ENCODE measurements at places on chromosomes 7 and 10. TPM values are rescaled to one million over a fixed set of nuclear protein-coding genes. Genes with fewer than 3 reads are reported as not detected.

SPDYE5 gene
- 2.0 TPM for polyA plus RNA-seq

DNA sequence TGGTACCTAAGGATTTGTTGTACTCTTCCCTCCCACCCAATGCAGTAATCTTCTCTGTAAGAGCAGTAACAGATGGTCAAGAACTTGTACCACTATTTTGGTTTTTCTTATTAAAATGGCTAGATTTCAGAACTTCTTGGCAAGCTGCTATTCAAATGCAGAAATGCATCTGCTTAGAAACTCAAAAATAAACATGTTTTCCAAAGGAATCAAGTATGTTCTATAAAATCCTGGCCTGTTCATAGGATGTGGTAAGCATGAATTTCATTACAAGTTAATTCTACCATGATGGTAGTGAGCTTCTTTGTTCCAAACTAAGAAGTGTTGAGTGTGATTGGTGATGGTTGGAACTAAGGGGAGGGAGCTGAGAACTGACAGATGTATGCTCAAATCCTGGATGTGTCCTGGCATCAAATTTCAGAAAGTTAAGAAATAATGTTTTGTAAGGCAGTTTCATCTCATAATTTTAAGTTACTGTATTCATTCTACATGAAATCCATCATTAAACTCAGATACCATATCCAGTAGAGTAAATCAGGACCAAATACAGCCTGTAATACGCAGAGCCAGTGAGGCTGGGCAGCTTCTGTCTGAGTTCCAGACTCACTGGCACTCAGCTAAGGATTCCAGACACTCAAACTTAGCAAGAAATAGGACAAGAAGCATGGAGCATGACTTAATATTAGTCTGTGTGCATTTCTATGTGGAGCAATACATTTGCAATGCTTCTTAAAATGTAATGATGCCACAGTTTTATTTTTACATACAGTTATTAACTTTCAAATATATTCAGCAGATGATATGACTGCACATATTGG lies 119.6 kb downstream of the TES start:
- no peak overlapping the region for H3K27ac ChIP-seq
- no peaks in the 10 kb centered on the region for H3K4me1 ChIP-seq
- H3K4me3 ChIP-seq: no peak overlapping the region
- H3K36me3 ChIP-seq: no peaks in the 10 kb centered on the region

GRCh38 chr10:12397941-12398340 lies 48.6 kb downstream of the CAMK1D start:
- H3K4me1 ChIP-seq: no peaks in the 10 kb centered on the region
- H3K27ac ChIP-seq: no peak overlapping the region
- no peaks in the 10 kb centered on the region for H3K27me3 ChIP-seq
- DNase-seq: no peak
- no peaks in the 10 kb centered on the region for H3K36me3 ChIP-seq

- peaks cover 4% of the 10 kb centered on the region for H3K27me3 ChIP-seq
- no peak for DNase-seq
- H3K27ac ChIP-seq: no peak overlapping the region
- no peaks in the 10 kb centered on the region for H3K36me3 ChIP-seq
- no peaks in the 10 kb centered on the region for H3K4me1 ChIP-seq
Measured at GRCh38 chr7:108613147-108613948, 43.7 kb downstream of the DNAJB9 start.

DNA sequence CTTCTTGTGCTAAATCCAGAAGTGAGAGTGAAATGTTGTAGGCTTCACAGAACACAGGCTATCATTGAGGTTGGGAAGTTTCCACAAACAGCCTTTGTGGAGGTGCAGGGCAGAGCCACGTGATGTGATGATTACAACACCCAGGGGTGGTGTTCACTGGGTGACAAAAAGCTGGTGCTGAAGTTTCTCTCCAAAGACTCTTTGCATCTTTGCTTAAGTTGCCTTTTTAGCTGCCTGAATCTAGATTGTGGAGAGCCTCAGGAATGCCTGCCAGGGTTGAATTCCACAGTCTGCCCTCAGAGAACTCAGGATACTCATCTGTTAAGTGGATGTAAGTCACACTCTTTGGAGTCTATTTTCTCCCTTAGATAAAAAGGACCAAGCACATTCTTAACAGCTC lies 56.3 kb downstream of the PLXNA4 start:
- no peaks in the 10 kb centered on the region for H3K36me3 ChIP-seq
- H3K27me3 ChIP-seq: no peaks in the 10 kb centered on the region
- H3K4me1 ChIP-seq: no peaks in the 10 kb centered on the region
- H3K27ac ChIP-seq: no peak overlapping the region

- no peaks in the 10 kb centered on the region for H3K27me3 ChIP-seq
- peaks cover 2% of the 10 kb centered on the region for H3K4me1 ChIP-seq
- peak; percentile 42 for DNase-seq
Measured at GRCh38 chr7:70698219-70698832, 433.6 kb upstream of the GALNT17 start.

DNA sequence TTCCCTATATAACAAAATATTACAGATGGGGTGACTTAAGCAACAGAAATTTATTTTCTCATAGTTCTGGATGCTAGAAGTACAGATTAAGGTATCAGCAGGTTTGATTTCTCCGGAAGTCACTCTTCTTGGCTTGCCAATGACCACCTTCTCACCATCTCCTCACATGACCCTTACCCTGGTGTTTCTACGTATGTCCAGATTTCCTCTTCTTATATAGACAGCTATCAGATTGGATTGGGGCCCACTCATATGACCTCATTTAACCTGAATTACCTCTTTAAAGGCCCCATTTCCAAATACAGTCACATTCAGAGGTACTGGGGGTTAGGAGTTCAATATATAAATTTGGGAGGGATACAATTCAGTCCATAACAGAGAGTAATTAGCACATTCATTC lies 17.0 kb upstream of the RAPGEF5 start:
- no peak overlapping the region for H3K4me3 ChIP-seq
- no peaks in the 10 kb centered on the region for H3K36me3 ChIP-seq
- H3K27me3 ChIP-seq: no peaks in the 10 kb centered on the region
- no peak for DNase-seq
- peaks cover 11% of the 10 kb centered on the region for H3K4me1 ChIP-seq
- no peak overlapping the region for H3K27ac ChIP-seq

- H3K27ac ChIP-seq: no peak overlapping the region
- H3K4me1 ChIP-seq: no peaks in the 10 kb centered on the region
- H3K27me3 ChIP-seq: peaks cover 13% of the 10 kb centered on the region
- no peak overlapping the region for H3K4me3 ChIP-seq
- no peaks in the 10 kb centered on the region for H3K36me3 ChIP-seq
- DNase-seq: no peak
Measured at GRCh38 chr7:90326500-90326899, 5.4 kb upstream of the FAM237B start.

GRCh38 chr10:59011972-59012632 lies 164.3 kb upstream of the PHYHIPL start:
- H3K27me3 ChIP-seq: no peaks in the 10 kb centered on the region
- no peak overlapping the region for H3K27ac ChIP-seq
- no peak for DNase-seq
- H3K4me3 ChIP-seq: no peak overlapping the region

DNA sequence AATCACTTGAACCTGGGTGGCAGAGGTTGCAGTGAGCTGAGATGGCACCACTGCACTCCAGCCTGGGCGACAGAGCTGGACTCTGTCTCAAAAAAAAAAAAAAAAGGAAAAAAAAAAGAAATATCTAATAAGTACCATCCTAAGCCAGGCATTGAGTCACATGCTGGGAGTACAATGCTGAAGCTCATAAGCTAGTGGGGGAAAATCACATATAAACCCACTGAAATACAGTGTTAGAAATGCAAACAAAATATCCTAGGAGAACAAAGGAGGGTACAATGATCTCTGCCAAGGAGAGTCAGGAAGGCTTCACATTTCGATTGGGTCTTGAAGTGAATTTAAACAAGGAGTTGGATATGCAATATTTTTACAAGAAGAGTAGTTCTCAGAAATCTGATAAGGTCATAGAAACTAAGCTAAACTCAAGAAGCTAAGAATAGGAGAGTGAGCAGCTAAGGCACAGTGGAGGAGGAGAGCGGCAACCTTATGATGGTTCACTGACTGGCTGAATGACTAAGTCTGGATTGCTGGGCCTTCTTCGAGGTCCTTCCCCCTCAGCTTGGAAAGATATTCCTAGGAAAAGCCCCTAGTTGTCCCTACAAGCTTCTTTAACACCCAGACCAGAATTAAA lies 115.5 kb downstream of the PHTF2 start:
- DNase-seq: no peak
- no peak overlapping the region for H3K27ac ChIP-seq
- H3K4me1 ChIP-seq: no peaks in the 10 kb centered on the region
- H3K36me3 ChIP-seq: peaks cover 6% of the 10 kb centered on the region
- H3K27me3 ChIP-seq: no peaks in the 10 kb centered on the region

DNA sequence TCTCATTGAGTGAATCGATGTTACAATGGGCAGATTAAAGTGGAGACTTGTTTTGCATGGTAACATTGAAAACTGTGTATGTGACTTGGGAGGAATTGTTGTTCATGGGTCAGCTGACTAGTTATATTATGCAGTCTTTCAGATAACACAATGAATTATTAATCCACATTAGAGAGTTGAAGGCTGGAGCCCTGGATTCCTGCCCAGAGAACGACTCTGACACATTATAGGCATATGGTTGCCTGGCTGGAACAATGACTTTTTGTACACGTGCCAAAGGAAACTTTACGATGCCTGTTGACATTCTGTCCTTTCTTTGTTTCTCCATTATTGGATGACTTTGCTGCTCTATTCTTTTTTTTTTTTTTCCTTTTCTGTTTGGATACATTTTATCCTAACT lies 52.3 kb upstream of the TMEM229A start:
- peak; percentile 59 for DNase-seq
- no peaks in the 10 kb centered on the region for H3K27me3 ChIP-seq
- H3K36me3 ChIP-seq: no peaks in the 10 kb centered on the region
- peak overlapping the region; percentile 24 for H3K27ac ChIP-seq
- H3K4me1 ChIP-seq: peaks cover 10% of the 10 kb centered on the region
- no peak overlapping the region for H3K4me3 ChIP-seq

DNA sequence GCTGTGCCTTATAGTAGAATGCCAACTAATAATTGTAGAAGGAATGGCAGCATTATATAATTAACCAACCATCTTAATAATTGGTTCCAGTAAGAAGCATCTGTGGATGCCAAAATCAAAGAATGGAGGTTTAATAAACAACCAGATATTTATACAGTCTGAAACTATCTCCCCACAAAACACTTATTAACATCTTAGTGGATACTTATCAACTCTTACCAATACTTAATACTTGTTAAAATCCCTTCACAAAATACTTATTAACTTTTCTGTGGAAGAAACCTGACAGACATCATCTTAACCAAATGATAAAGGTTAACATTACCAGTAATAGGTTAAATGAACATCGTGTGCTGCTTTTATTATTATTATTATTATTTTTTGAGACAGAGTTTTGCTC lies 29.1 kb upstream of the FAM107B start:
- H3K36me3 ChIP-seq: no peaks in the 10 kb centered on the region
- no peaks in the 10 kb centered on the region for H3K4me1 ChIP-seq
- peaks cover 4% of the 10 kb centered on the region for H3K27me3 ChIP-seq
- H3K4me3 ChIP-seq: no peak overlapping the region
- H3K27ac ChIP-seq: no peak overlapping the region

DNA sequence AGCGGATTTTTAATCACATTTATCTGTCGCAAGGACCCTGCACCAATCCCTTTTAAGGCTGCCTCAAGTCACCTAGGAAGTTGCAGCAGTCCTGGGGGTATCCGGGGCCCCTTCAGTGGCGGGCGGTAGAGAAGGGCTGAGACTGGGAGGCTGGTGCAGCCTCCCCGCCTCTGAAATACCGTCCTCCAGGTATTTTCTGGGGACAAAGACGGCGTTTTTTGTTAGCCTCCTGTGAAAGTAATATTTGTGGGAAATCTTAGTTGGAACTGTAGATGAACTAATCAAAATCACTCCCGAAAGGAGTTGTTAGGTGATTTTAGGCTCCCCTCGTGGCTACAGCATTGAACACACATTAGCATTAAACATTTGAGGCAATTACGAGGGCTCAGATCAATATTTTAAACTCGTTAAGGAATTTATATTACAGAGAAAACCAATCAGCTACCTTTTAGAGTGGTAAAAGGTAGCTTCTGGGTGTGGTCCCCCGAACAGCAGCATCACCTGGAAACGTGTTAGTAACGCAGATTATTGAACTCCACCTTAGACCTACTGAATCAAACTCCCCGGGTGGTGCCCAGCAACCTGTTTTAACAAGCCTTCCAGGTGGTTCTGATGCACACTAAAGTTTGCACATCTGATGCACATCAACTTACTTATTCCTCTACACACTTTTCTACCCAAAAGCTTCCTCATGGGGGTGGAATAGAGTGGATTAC lies 530 bp upstream of the ANXA7 start:
- H3K36me3 ChIP-seq: no peaks in the 10 kb centered on the region
- H3K4me1 ChIP-seq: no peaks in the 10 kb centered on the region
- DNase-seq: peak; percentile 13
- peak overlapping the region; percentile 12 for H3K27ac ChIP-seq
- peak overlapping the region; percentile 95 for H3K4me3 ChIP-seq

TCAF2 gene
- polyA plus RNA-seq: 0.99 TPM

GRCh38 chr7:16062269-16062668 lies 359.1 kb downstream of the CRPPA start:
- H3K36me3 ChIP-seq: no peaks in the 10 kb centered on the region
- H3K4me1 ChIP-seq: no peaks in the 10 kb centered on the region
- no peak overlapping the region for H3K4me3 ChIP-seq
- H3K27ac ChIP-seq: no peak overlapping the region

DNA sequence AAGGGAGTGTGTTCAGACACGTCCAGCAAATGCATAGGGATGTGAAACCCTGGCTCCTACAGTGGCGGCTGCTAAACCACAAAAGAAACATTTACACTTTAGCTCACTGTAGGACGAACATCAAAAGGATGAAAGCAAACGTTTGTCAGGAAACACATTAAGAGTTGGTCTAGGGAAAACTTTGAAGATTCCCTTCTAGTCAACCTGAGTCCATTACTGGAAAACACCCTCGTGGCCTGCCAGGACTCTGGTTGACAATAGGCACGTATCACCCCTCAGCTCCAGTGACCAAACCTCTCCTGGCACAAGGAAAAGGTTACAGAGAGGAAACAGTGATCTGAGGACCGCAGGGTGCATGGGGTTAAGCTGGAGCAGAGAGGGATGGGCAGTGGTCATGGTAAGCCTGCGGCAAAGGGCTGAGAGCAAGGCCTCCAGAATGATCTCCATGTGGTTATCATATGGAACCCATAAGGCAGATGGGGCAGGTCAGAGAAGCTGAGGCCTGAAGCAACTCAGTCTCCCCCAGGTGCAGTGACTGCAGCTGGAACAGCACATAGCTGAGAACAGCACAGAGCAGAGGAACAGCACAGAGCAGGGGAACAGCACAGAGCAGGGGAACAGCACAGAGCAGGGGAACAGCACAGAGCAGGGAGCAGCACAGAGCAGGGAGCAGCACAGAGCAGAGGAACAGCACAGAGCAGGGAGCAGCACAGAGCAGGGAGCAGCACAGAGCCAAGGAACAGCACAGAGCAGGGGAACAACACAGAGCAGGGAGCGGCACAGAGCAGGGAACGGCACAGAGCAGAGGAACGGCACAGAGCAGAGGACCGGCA lies 49.9 kb downstream of the CHST15 start:
- H3K4me1 ChIP-seq: no peaks in the 10 kb centered on the region
- no peak overlapping the region for H3K27ac ChIP-seq
- no peak overlapping the region for H3K4me3 ChIP-seq
- DNase-seq: no peak

DNA sequence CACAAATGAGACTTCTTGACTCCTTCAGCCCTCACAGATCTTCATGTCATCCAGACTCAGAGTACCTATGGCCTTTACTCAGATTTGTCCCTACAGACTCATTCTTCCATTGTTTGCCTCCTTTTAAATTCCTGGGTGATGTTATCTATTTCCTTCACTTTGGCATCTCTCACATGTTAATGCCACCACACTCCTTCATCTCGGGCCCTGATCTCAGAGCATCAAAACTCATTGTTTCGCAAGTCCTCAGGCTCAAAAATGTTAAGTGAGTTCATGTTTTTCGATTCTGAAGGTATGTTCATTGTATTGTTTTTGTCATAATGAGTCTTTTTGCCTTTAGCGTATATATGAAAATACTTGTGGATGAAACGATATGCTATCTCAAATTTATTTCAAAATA lies 62.3 kb upstream of the AHR start:
- no peak overlapping the region for H3K4me3 ChIP-seq
- no peaks in the 10 kb centered on the region for H3K4me1 ChIP-seq
- H3K27me3 ChIP-seq: no peaks in the 10 kb centered on the region
